SW480 (cell line): ENCODE measurements at places on chromosomes 13 and 19.

GRCh38 chr13:44578067-44578400 is 1.9 kb upstream of the TSC22D1 start:
- peak; percentile 80 for DNase-seq

- peak; percentile 56 for DNase-seq
Observed at GRCh38 chr13:73039201-73040108, 19.4 kb upstream of the KLF5 start.

- no peak for DNase-seq
Observed at GRCh38 chr19:19544954-19545591, 7.0 kb downstream of the CILP2 start.

DNA sequence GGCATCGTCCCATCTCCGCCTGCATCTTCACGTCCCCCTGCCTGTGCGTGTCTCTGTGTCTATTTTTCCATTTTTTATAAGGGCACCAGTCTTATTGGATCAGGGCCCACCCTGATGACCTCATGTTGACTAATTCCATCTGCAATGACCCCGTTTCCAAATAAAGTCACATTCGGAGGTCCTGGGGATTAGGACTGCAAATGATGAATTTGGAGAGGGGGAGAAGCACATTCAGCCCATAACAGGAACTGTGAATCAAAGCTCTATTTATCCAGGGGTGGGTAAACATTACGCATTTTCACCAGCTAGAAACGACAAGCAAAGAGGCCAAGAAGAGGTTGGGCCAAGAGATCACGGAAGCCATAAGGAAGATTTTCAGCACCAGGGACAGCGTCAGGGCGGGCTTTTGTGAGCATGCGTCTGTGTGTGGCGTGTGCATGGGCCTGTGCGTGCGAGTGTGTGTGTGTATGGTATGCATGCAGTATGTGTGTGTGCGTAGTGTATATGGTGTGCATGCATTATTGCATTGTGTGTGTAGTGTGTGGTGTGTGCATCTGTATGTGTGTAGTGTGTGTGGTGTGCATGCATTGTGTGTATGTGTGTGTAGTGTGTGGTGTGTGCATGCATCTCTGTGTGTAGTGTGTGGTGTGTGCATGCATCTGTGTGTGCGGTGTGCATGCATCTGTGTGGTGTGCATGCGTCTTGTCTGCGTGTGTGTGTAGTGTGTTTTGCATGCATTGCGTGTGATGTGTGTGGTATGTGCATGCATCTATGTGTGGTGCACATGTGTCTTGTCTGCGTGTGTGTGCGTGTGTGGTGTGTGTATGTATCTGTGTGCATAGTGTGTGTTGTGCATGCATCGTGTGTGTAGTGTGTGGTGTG is 19.6 kb downstream of the CELF5 start:
- no peak for DNase-seq

GRCh38 chr13:109870696-109871370 is 84.5 kb upstream of the IRS2 start:
- no peak for DNase-seq

DNA sequence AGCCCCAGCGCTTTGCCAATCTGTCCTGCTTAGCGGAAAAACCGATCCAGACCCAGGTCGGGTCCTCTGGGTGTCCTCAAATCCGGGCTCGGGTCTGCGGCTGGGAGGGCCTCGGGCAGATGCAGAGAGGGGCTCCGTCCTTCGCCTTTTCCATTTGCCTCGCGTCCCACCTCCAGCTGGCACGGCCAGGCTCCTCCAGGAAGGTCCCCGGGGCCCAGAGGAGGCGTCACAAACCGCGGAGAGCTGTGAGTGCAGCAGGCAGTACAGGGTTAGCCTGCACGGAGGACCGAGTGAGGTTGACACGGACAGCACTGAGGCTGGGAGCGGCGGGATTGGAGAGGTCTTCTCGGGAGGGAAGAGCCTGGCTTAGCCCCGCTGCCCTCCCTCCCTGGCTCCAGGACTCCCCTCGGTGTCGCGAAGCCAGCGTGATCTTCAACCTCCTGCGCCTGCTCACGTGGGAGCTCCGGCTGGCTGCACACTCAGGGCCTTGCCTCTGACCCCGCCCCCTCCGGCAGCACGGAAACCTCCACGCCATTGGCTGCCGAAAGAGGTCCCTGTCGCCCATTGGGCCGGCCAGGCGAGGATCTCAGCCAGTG is 2.8 kb upstream of the IFNL2 start:
- no peak for DNase-seq

- no peak for DNase-seq
Observed at GRCh38 chr13:51802631-51803418, 1.1 kb downstream of the DHRS12 start.

- DNase-seq, result no peak
Observed at GRCh38 chr19:10412257-10412977, 7.9 kb upstream of the PDE4A start.
